ENCODE measurements at places on chromosomes 11 and 22.

- no peak for DNase-seq
Measured at GRCh38 chr22:45969414-45969799, 7.6 kb downstream of the WNT7B start.

DNA sequence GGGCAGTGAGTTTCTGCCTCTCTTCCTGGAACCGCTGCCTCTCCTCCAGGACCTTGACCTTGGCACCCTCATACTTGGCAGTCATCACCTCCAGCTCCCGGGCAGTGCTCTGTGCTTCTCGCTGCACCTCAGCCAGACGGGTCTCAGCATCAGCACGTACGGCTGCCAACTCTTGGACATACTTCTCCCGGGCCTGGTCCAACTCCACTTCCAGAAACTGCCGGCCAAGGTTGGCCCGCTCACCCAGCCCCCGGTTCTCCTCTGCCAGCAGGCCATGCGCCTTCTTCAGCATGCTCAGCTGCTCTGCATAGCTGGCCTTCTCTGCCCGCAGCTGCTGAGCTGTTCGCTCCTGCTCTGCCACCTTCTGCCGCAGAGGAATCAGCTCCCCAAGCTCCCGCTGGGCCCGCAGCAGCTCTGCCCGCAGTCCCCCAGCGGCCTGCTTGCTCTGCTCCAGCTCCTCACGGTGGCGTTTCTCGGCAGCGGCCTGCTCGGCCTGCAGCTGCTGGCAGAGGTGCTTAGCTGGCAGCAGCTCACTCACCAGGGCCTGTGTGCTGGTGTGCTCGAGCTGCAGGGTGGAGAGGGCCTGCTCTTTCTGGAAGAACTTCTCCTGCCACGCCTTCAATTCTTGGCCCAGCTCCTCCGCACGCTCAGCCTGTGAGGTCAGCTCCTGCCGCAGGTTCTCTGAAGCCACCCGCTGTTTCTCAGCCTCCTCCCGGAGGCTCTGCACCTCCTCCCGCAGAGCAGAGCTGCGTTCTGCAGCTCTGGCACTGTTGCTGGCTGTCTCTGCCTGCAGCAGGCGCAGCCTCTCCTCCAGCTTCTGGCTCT, 14.4 kb downstream of the IL18BP start:
- no peak for DNase-seq

- no peak for DNase-seq
Measured at GRCh38 chr11:46498968-46499367, 94.9 kb downstream of the AMBRA1 start.

DNA sequence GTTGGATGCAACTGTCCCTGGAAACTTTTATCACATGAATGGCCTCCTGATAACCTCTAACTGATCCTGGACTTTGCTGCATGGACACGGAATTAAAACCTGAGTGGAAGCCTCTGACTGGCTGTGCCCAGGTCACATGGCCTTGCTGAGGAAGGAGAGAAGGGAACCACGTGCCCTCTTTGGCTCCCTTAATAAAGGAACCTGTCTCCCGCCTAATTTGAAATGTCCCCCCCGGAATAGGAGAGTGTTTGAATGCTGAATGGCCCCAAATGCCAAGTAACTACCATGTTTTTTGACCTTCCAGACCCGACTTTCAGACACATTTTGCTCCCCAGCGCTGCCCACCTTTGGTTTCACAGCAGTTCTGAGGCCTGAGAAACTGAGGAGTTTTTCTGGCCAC, 76.9 kb downstream of the ADAMTS15 start:
- DNase-seq = no peak

- DNase-seq = no peak
Measured at GRCh38 chr11:77200351-77201268, 72.6 kb downstream of the MYO7A start.

DNA sequence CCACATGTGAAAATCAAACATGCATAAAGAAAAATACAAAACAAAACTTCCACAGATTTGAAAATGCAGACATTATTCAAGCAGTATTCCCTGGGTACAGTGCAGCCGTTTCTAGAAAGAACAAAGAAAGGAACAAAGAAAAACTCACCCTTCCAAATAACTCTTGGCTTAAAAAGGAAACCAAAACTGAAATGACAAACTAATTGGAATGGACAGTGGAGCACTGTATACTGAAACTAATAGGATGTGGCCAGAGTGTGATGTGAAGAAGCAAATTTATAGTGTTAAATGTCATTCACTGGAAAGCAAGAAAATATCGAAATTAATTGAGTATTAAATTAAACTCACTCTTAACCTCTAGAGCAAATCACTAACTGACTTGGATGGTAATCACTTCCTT, 55.4 kb downstream of the QSER1 start:
- no peak for DNase-seq

DNA sequence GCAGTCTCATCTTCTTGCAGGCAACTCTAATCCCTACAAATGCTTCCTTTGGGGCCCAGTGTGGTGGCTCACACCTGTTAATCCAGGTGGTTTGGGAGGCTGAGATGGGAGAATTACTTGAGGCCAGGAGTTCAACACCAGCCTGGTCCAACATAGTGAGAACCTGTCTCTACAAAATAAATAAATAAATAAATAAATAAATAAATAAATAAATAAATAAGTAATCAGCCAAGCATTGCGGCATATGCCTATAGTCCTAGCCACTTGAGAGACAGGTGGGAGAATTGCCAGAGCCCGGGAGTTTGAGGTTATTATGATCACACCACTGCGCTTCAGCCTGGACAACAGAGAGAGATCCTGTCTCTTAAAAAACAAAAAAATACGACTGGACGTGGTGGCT, 34.1 kb upstream of the RRAS2 start:
- no peak for DNase-seq

GRCh38 chr11:85709941-85710702, 24.1 kb upstream of the CCDC89 start:
- DNase-seq = no peak

GRCh38 chr11:73510877-73511276, 87.0 kb downstream of the FAM168A start:
- no peak for DNase-seq

GRCh38 chr11:12882670-12883069, 126.4 kb upstream of the RASSF10 start:
- DNase-seq = no peak

DNA sequence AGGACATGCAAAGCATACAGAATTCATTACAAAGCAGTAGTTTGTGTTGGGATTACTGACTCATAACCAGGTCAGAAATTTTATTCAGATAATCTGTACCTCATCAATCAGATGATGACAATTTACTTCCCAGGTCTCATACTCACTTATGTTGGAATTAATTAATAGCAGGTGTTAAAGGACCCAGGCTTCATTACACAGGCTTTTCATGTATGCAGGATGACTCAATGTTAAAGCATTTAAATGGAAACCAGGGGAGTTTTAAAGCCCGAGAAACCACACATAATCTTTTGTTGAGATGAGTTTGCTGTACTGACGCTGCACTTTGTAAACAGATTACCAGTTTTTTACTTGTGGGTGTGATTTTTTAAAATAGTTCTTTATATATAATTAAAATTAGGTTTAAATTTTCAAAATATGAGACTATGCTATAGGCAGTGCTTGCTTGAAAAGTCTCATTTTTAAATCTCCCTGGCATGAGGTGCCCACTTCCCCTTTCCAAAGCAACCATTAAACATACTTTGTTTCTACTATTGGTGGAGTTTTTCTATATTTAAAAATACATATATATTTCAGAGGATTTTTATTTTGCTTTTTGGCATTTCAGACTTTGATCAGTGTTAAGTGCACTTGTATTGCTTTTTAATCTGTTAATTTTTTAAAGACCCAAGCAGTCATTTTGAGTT, 41.0 kb downstream of the CEP57 start:
- no peak for DNase-seq

- no peak for DNase-seq
Measured at GRCh38 chr11:78795621-78796261, 221.1 kb upstream of the NARS2 start.

DNA sequence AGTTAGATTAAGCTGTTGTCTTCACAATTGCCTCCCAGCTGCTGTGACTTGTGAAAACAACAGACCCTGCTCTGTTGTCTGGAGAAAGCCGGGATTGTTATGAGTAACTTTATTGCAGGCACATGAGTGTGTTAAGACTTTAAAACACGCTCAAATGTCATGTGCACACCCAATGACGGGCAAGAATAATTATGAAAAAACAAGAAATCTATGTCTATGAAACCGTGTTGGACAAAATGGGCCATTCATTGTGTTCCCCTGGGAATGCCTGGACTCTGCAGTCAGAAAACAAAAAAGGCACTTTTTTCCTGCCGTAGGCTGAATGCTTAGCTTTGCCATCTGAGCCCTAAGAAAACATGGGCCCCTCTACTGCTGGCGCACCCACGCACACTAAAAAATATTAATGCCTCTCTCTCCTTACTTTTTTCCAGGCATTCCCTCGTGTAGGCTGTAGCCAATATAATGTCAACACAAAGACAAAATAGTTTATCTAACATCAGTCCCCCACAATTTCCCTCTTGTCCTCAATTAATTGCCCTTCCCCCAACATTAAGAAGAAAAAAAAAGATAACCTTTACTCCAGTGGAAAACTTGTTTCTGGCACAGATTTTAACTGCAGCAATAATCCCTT, 207.9 kb downstream of the SOX6 start:
- DNase-seq = peak; percentile 70

- DNase-seq = no peak
Measured at GRCh38 chr11:27380771-27381170, 17.8 kb upstream of the CCDC34 start.

GRCh38 chr22:44625421-44625760, 76.6 kb upstream of the PRR5 start:
- DNase-seq = no peak
